ENCODE measurements at places on chromosomes 3 and 15. TPM values are rescaled to one million over a fixed set of nuclear protein-coding genes. Genes with fewer than 3 reads are reported as not detected.

The AP2M1 gene
- 280 TPM for total RNA-seq

The FAM162A gene
- total RNA-seq, result 50.6 TPM

The PRICKLE2 gene
- 9.6 TPM for total RNA-seq

The IL5RA gene
- not detected for total RNA-seq

The ALDH1A3 gene
- total RNA-seq, result 3.4 TPM

The GPR87 gene
- 51.8 TPM for total RNA-seq

All from MCF 10A (cell line).